CD4-positive, alpha-beta memory T cell (primary cell): ENCODE measurements at places on chromosomes 16 and 17. TPM values are rescaled to one million over a fixed set of nuclear protein-coding genes. Genes with fewer than 3 reads are reported as not detected.

The KRT31 gene
- not detected for polyA plus RNA-seq

The CCR7 gene
- 436 TPM for polyA plus RNA-seq

DNA sequence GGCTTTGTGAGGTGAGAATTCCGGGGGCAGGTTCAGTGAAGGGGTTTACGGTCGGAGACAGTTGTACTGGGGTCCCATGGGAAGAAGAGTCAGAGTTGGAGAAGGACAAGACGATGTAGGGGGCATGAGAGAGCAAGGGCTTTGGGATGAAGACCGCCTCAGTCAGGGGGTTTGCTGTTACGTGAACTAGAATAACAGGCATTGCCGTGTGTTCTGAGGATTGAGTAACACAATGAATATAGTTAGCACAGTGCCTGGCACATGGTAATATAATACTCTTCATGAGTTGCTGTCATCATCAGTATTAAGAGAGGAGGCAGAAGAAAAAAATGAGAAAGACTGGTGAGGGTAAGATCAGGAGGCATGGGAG, 577 bp downstream of the ZNF646 start:
- no peak for DNase-seq
- peak overlapping the region; percentile 87 for H3K27ac ChIP-seq
- H3K4me1 ChIP-seq: peaks cover 27% of the 10 kb centered on the region
- H3K27me3 ChIP-seq: no peaks in the 10 kb centered on the region

DNA sequence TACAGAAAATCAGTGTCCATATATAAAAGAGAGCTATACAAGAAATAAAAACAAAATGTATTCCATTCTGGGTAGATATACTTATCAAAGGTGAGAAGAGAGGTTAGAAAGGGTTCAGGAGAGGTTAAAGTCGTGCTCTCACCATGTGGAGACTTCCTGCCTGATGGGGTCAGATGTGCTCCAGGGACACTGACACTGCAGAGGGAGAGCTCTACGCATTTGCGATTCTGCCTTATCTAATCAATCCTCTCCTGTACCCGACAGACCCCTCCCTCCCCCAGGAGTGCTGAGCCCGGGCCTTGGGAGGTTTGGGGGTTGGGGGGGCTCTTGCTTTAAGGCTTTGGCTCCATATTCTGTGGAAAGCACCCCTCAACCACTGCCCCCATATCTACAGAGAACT, 16.6 kb upstream of the SLC5A11 start:
- no peaks in the 10 kb centered on the region for H3K27me3 ChIP-seq
- DNase-seq: no peak
- no peak overlapping the region for H3K27ac ChIP-seq

- peaks cover 7% of the 10 kb centered on the region for H3K4me1 ChIP-seq
- no peaks in the 10 kb centered on the region for H3K27me3 ChIP-seq
- no peak overlapping the region for H3K27ac ChIP-seq
- no peak overlapping the region for H3K4me3 ChIP-seq
- peaks cover 22% of the 10 kb centered on the region for H3K36me3 ChIP-seq
- no peak for DNase-seq
Measured at GRCh38 chr16:24761526-24761925, 32.1 kb downstream of the TNRC6A start.

DNA sequence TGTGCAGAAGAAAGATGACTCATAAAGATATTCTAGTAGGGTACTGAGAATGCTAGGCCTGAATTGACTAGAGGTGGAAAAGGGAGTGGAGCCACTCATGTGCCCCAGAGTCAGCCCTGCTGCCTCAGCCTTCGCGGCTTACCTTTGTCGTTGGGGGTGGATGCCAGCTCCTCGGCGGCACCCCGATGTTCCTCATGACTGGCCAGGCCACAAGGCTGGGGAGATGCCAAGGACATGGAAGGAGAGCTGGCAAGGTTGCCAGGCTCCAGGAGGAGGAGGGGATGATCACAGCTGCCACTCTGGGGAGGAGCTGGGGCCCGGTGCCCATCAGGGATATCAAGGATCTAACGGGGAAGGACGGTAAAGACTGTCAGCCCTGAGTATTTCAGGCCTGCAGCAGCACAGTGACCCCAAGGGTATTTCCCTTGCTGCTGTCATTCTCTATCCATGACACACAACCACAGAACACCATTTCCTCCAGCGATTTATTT, 9.7 kb upstream of the SLC35B1 start:
- DNase-seq: no peak
- peak overlapping the region; percentile 78 for H3K27ac ChIP-seq
- H3K27me3 ChIP-seq: no peaks in the 10 kb centered on the region
- no peak overlapping the region for H3K4me3 ChIP-seq
- H3K36me3 ChIP-seq: peaks cover 85% of the 10 kb centered on the region

DNA sequence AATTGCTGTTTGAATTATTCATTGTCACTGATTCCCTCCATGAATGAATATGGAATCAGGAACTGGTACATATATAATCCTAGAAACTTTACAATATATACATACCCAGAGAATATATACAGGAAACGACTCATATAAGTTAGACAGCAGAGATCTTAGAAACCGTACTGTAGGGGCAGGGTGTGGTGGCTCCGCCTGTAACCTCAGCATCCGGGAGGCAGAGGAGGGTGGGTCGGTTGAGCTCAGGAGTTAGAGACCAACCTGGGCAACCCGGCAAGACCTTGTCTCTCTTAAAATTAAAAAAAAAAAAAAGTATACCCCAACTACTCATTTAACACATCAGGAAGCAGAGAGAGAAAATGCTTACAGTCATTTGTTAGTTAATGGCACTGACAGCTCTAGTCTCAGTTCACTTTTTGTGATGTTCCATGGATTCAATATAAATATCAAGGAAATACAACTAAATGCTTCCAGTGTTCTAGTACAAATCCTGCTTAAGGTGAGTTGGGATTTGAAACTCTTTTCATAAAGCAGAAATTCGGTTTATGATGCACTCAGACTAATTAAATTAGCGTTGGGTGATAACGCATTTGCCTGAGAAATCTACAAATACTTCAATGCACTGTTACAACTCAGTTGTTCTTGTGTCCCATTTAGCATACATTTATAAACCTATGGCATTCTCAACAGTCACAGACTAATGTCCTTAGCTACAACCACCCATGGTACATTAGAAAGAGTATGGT, 5.6 kb downstream of the GLG1 start:
- peaks cover 6% of the 10 kb centered on the region for H3K36me3 ChIP-seq
- DNase-seq: peak; percentile 72
- peak overlapping the region; percentile 11 for H3K4me3 ChIP-seq
